ENCODE measurements at places on chromosomes 7 and 10.

DNA sequence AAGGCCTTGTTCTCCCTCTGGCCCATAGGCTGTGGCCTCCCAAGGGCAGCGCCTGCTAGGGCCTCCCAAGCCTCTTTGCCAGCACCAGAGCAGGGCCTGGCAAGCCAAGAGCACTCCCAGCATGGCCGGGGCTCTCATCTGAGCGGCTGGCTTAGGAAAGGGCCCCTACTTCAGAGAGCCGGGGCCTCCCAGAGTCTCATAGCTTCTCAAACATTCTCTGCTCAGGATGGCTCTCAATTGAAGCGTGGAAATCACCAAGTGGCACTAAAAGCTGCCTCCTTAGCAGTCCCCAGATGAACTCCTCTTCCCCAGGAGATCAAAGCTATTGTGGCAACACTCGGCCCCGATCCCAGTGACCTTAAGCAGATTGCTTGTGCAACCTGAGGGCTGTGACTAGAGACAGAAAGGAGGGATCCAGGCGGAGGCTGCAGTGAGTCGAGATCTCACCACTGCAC, 69.4 kb downstream of the FAM53B start:
- DNase-seq: no peak

DNA sequence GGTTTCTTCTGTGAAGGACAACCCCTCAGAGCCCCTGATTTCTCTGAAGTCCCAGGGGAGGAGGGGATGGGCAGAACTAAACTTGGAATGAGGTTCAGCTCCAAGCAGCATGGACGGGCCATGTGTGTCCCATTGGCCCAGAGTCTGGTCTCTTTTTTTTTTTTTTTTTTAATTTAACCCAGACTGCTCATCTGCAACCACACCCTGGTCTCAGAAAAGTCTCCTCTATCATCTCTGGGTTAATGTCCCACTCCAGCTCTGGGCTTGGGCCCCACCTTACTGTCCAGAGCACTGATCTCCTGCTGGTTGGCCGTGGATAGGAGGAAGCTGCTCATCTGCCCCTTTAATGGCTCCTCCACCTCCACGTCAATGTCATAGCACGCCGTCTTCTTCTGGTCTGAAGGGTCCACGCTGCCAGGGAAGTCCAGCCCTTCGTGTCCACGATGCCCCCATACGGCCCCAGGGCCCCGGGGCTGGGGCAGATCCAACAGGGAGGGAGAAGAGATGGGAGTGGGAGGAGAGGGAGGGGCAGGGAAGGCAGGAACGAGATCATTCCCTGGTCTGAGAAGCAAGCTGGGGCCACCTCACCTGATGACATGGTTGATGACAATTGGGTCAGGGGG, 7.7 kb downstream of the CHPF2 start:
- no peak for DNase-seq

GRCh38 chr10:92737484-92737883, 47.7 kb downstream of the HHEX start:
- no peak for DNase-seq

GRCh38 chr10:34696423-34696822, 118.7 kb downstream of the PARD3 start:
- no peak for DNase-seq

DNA sequence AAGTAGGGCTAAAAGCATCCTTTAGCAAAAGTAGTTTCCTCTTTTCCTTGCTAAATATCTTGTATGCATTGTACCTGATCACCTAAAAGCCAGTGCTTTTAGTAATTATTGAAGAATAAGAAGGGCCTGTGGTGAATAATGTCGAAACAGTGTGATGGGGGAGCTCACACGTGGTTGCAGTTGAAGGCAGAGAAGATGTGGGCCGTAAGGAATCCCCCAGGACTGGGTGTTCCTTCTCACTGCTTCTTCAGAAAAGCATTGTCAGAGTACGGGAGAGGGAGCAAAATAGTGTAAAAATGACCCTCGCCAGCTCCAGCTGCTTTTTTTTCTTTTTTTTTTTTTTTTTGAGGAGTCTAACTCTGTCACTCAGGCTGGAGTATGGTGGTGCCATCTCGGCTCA, 201.1 kb downstream of the NSUN6 start:
- no peak for DNase-seq

- DNase-seq: no peak
These were observed 7.6 kb downstream of the CCDC172 start for GRCh38 chr10:116331815-116332214.

DNA sequence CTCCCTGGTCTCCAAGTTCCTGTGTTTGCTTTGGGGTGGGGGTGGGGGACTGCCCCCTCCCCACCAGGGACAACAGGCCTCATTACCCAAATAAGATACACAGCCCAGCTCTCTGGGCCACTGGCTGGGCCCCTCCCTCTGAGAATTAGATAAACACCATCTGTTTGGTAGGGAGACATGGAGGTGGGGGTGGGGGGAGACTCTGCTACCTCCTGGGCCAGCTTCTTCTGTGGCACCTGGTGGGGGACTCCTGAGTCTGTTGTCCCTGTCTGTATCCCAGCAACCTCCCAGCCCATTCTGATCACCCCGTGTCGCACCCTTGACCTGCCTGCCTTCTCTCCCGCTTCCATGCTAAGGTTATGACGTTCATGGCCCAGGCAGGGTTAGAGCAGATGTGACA, 5.8 kb downstream of the MLXIPL start:
- no peak for DNase-seq

- DNase-seq: no peak
These were observed 176.1 kb downstream of the SH3PXD2A start for GRCh38 chr10:103679096-103679790.

GRCh38 chr10:75877877-75878276, 446.5 kb downstream of the LRMDA start:
- DNase-seq: no peak

DNA sequence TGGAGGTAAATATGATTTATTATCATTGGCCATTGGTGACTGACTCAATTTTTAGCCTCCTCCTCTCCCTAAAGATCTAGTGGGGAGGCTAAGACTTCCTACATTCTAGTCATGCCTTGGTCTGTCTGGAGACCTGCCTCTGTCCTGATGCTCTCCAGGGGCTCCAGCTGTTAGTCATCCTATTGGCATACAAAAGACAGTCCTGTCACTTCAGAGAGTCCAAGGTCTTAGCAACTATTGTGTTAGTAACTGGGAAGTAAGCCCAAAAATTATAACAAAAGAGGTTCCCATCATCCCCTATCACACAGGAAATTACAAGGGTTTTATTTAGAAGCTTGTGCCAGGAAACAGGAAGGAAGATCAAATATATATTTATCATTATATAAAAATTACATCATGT, 400.6 kb upstream of the VSTM2A start:
- no peak for DNase-seq

DNA sequence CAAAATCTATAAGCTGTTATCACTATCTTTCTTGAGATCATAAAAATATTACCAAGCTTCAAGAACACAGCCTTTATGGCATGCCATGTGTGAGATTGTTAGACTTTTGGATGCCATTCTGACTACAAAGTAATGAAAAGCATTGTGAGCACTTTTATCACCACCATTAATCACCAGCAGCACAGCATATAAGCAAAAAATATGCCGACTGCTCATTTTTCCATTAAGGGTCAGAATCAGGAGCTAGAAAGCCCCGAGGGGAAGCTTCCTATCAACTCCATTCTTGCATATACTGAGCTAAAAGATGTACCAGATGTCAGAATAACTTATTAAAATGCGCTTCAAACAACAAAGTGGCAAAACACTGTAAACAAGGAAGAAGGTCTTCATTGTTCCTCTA, 114.3 kb downstream of the LMBR1 start:
- DNase-seq: no peak

DNA sequence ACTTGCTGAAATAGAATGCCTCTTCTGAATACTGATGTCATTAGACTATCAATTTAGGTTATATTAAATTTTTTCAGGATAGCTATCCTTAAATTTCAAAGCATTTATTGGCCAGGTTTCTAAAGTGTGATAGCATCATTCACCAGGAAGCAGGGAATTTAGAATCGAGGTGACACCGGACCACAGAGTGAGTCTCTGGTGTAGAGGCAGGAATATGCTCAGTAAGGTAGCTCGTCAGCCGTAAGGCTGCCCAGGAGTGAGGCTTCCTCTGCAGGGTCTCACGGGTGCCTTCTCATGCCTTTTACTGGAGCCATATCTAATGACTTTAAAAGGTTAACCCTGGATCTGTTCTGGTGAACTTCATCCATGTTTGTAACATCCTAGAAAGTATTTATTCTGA, 170.8 kb upstream of the KLF14 start:
- no peak for DNase-seq

GRCh38 chr10:95350219-95350829, 59.5 kb upstream of the PDLIM1 start:
- DNase-seq: no peak

DNA sequence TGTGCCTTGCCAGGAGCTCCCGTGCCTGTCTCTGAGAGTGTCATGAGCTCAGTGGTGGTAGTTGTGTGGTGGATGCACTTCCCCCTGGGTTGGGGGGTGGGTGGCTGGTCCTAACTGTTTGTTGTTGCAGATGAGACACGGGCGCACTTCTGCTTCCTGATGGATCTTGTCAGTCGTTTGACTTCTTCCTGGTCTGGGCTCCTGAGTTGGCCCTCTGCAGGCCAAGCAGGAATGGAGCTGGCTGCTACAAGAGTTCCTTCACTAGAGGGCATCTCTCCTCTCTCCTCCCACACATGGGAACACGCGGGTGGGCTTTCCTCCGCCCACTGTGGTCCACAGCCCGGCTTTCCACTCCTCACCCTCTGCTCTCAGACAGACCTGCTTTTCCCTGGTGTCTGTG, 82.0 kb downstream of the BMS1 start:
- no peak for DNase-seq

GRCh38 chr7:36048141-36048901, 104.7 kb upstream of the EEPD1 start:
- DNase-seq: no peak

DNA sequence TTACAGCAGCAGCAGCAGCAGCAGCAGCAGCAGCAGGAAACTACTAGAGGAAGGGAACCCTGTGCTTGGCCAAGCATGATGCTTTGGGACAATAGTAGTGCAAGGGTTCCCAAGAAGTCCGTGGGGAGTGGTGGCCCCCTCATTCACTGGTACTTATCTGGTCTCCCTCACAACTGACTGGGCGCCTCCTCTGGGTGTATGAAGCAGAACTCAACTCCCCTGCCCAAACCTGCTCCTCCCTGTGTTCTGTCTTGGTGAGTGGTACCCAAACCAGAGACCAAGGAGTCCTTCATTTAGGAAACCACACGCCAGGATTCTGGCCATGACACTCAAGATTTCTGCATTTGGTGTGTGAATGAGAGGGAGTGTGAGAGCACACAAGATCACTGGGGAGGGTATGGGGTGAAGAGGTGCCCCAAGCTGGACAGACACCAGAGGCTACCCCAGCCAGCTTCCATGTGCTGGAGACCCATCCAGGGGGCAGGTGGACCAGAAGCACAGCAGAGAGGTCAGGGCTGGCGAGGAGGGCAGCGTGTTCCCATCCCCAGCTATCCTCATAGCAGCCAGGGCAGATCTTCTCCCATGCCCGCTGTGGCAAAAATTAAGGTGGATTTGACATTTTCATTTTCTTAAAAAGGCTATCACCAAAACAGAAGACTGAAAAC, 10.6 kb upstream of the ZNF777 start:
- DNase-seq: no peak

- peak; percentile 48 for DNase-seq
These were observed 37.6 kb downstream of the TMEM168 start for GRCh38 chr7:112752576-112752975.

GRCh38 chr7:5694912-5695726, 86.3 kb downstream of the RNF216 start:
- peak; percentile 67 for DNase-seq

GRCh38 chr7:122460936-122461335, 156.4 kb upstream of the FEZF1 start:
- DNase-seq: no peak

GRCh38 chr7:138477581-138477980, 17.5 kb downstream of the TRIM24 start:
- DNase-seq: no peak

DNA sequence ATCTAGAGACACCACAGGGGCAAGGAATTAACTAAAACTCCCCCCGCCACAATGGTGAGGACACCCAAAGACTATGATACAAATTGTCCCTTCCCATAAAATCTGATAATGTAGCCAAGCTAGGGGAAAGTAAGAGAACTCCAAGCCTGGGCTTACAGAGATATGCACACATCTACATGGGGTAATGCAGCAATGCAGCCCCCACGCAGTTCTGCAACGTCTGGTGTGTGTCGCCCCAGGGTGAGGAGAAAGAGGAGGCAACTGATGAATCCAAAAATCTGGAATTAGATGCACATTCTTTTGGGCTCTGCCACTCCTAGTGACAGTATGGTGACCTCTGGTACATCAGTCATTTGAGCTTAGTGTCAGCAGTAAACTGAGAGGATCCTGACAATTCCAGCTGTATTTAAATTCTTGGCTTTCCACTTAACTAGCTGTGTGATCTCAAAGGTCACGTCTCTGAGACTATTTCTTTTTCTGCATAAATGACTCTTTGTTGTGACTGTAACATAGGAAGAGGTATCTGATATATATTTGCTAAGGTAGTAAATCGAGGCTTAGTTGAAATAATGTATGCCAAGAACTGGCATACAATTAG, 51.5 kb downstream of the PIP4K2A start:
- DNase-seq: no peak

DNA sequence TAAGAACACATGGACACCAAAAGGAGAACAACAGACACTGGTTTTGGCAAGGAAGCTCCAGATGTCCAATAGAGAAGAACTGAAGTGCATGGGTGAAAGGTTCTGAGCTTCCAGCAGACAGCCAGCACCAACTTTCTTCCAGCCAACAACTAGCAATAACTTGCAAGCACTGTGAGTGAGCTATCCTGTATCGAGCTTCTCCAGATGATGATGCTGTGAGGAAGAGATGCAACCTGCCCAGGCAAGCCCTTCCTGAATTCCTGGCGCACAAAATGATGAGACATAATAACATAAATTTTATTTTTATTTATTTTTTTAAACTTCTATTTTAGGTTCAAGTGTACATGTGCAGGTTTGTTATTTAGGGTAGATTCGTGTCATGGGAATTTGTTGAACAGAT, 692.1 kb downstream of the DNAJB9 start:
- DNase-seq: no peak

GRCh38 chr10:24901686-24902399, 50.6 kb downstream of the PRTFDC1 start:
- DNase-seq: peak; percentile 90

- DNase-seq: no peak
These were observed 705.7 kb upstream of the IGFBP3 start for GRCh38 chr7:46626691-46627310.

- peak; percentile 68 for DNase-seq
These were observed 12.1 kb downstream of the KBTBD2 start for GRCh38 chr7:32879460-32879859.

DNA sequence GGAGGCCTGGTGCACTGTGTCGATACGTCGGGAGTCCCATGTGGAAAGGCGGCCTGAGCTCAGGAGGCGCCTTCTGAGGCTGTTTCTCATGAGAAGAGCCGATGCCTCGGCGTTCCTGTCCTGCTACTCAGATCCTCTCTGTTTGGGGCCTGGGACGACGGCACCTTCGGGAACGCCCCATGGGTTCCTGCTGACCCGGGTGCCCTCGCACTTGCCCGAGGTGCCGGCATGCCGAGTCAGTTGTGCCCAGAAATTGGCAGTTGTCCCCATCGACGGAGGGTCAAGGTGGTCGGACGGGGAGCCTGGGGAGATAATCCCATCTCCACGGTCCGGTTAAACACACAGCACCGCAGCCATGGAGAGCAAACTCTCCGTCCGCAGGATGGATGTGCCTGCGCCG, 33.0 kb downstream of the NKX6-2 start:
- no peak for DNase-seq

All from hematopoietic multipotent progenitor cell treated with erythropoietin and hydrocortisone succinate and interleukin-3 and kit ligand, for 8 days (in vitro differentiated cells).